Stimulated activated CD8-positive, alpha-beta memory T cell treated with anti-CD3 and anti-CD28 coated beads, Interleukin-15, amount 100 ng/mL, for 48 hours (primary cell): ENCODE measurements at places on chromosomes 2 and 18.

DNA sequence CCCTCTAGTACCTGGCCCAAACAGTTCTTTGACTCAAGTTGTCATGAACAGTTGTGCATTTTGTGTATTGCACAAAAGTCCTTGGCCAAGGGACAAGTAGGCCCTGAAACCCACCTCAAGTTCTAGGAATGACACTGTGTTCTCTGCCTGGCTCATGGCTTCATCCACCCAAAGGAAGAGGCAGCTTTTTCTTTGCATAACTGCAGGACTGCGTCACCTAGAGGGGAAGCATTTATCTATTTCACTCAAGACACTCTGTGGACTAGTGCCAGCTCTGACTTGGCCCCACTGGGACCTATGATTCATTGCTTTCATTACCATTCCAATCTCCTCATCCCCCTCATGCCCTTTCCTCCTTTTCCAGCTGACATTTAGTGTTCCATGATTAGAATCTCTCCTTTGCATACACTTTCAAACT is 119.3 kb upstream of the SIX2 start:
- DNase-seq: no peak

DNA sequence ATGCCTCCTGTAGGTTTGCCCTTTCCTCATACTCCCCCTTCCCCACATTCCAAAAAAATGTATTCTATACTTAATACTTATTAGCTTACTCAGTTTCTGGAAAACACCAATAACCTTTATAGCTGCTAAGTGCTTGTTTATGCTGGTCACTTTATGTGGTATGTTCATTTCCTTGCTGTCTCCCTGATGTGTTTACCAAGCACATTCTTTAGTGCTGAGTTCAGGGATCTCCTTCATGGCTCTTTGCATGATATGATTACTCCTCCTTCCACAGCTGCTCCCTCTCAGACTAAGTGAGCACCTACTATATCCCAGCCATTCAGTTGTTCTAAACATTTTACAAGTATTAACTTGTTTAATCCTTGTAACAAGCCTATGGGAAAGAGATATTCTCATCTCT is 698.3 kb upstream of the FANCL start:
- DNase-seq: no peak

GRCh38 chr2:40668425-40668824 is 216.5 kb upstream of the SLC8A1 start:
- DNase-seq: no peak

GRCh38 chr2:10912796-10913455 is 1.2 kb downstream of the KCNF1 start:
- DNase-seq: no peak

DNA sequence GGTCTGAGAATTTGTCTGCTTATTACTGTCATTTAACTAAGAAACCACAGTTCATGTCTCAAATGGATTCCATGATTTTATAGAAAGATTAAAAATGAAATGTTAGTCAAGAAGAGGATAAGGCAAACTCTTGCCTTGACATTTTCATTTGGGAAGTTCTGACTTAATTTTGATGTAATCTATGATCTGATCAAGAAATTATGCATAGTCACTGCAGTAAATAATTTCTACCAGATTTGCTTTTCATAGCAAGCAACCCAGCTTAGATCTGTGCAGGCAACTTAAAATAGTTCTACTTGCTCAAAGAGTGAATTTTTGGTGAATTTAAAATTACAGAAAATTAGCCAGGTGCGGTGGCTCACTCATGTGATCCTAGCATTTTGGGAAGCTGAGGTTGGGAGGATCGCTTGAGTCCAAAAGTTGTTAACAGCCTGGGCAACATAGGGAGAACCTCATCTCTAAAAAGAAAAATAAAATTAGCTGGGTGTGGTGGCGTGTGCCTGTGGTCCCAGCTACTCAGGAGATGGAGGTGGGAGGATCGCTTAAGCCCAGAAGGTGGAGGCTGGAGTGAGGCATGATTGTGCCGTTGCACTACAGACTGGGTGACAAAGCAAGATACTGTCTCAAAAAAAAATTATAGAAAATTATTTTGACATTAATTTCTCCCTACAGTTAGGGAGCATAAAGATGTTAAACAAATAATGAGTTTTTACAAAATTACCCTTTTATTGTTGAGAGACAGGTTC is 158.7 kb upstream of the MYO3B start:
- no peak for DNase-seq

DNA sequence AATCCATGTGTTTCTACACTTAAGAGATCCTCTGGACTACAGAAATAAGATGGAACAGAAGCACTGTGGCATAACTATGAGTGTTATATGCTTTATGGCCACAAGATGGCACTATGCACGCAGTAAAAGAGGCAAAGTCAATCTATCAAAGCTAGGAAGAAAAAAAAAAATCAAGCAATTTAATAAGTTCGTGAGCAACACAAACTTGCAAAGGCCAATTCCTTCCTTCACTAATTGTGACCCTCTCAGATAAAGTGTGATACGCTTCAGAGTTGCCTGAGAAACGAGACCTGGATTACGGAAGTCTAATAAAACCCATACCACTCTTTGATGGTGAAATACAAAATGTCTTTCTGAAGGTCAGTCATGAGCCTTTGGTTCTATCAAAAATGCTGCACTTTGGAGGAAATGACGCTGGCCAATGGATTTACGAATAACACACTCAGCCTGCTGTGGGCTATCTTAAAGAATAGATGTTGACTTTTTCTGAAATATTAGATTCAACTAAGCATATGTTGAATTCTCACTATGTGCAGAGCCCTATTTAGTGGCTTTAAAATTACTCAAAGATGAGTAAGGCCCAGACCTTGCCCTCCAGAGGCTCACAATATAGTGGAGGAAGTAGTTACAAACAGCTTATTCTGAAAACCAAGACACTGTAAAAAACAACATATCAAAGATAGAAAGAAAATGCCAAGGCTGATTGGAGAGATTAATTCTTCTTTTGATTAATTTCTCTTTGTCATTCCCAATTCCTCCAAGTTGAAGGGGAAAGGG is 35.5 kb upstream of the TTR start:
- no peak for DNase-seq

- DNase-seq: no peak
Observed at GRCh38 chr18:72086421-72086820, 457.7 kb downstream of the CBLN2 start.

GRCh38 chr2:101597347-101597944 is 100.1 kb upstream of the MAP4K4 start:
- no peak for DNase-seq

DNA sequence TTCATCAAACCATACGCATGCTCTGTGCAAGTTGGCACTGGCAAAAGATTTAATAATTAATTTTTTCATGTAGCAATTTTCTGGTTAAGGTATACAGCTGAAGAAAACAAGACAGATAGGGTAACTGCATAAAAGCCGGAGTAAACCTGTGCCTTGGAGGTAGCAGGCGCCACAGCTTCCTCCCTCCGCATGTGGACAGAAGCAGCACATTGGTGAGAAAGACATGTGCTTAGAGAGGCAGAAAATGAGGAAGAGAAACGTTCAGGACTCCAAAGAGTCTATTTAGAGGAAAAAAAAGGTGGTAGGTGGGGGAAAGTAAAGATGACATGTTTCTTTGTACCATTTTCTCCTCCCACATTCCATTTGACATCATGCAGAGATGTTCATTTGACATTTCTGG is 9.3 kb downstream of the ST6GAL2 start:
- no peak for DNase-seq

DNA sequence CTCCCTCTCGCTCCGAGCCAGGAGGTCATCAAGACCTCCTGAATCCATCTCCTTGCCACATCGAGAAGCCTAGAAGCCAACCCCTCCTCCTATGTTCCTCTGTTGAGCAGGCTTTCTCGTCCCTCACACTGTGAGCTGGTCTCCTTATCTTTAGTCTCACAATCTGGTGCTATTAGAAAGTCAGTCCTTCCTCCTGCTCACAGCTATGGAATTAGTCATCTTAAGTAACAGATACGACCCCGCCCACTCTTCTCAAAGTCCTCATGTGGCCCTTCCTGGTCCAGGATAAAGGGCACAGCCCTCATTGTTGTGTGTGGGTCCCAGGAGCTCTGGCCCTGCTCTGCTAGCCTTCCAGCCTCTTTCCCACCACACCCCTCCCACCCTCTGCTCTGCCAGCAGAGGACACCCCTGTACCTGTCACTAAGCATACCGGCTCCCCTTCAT is 41.4 kb upstream of the TRIB2 start:
- DNase-seq: no peak

DNA sequence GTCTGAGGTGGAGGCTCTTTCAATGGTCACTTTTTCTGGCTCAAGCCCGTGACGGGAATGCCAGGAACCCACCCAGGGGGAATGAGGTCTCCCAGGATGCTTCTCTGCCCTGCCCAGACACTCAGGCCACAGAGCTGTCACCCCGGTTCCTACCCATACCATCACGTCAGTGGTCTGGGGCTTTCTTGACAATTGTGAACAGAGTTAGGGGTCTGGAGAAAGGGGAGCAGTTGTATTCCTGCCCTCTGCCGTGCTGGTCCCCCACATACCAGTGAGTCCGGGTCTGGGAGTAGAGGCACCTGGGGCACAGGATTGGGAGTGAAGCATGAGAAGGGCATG is 97.2 kb downstream of the B3GNT2 start:
- DNase-seq: no peak

GRCh38 chr18:76490670-76491472 is 4.2 kb downstream of the ZNF516 start:
- DNase-seq: no peak

GRCh38 chr2:101820519-101820918 is 123.0 kb downstream of the MAP4K4 start:
- no peak for DNase-seq

- no peak for DNase-seq
Observed at GRCh38 chr2:46679761-46680160, 200.4 kb downstream of the TMEM247 start.

DNA sequence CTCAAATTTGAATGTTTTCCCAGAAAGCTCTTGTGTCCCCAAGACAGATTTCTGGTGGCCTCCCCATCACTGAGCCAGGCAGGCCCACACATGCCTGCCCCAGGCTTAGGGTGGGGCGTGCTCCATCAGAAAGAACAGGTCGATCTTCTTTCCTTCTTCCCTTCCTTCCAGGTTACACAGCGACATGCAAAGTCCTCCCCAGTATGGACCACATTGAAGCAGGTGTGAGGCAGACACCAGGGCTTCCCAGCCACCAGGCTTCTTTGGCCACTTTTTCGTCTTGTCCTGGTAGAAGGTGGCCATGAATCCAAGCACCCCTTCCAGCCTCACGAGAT is 41.4 kb upstream of the LAPTM4A start:
- DNase-seq: no peak

DNA sequence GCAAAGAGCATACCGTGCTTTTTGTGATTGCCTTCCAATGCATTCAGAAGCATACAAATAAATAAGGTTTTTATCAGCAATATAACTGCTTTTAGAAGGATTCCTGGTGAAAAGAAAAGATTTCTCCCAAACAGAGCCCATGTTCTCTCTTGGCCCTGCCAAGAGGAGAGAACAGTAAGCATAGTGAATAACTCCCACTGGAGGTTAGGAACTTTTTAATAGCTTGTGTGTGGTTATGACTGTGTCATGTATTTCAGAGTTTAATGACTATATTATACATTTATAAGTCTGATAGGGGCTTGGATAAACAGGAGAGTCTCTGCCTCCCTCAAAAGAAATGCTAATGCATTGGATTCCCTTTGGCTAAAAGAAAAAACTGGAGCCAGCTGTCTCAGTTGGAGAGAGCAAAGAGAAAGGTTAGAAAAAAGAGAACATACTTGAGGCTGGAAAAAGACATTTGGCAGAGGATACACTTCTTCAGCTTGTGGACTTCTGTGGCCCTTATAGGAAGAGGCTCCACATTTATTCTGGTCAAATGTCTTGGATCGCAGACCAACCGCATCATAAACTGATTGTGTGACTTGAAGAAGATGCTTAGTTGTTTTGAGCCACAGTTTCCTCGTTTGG is 63.0 kb upstream of the SPRED2 start:
- DNase-seq: no peak

DNA sequence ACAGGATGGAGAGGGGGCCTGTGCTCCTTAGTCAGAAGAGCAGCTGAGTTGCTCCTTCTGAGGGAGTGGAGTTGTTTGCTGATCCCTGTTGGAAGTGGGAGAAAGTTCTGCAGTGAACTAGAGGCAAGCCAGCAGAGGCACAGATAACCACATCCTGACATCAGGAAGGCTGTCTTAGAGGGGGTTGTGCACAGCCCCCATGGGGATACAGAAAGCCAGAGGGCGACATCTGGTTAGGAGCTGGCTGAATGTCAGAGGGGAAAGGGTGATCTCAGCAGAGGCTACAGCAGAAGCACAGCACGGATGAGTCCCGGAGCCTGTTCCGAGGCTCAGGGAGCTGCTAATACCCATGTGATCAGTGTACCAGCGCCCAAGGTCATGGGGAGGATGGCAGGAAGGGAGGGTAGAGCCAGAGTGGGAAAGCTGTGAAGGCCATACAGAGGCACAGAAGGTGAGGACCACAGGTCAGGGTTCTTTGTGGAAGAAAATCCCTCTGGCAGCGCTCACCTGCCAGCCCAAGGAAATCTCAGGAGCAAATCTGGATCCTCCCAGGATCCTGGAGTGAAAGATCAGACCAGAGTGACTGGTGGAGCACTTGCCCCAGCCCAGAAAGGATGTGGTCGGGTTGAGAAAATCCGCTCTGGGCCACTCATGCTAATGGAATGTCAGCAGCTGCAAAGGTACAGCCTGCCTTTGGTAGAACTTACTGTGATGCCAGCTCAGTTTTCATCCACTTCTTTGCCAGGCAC is 111.8 kb downstream of the STPG4 start:
- no peak for DNase-seq

- no peak for DNase-seq
Observed at GRCh38 chr2:53969285-53969967, 1.4 kb downstream of the PSME4 start.

GRCh38 chr2:219169930-219170654 is at the start of gene SLC23A3:
Gene SLC23A3 (minus strand): TSS chr2:219170029. CDS start chr2:219169984, 45 bp downstream.
- DNase-seq: no peak

DNA sequence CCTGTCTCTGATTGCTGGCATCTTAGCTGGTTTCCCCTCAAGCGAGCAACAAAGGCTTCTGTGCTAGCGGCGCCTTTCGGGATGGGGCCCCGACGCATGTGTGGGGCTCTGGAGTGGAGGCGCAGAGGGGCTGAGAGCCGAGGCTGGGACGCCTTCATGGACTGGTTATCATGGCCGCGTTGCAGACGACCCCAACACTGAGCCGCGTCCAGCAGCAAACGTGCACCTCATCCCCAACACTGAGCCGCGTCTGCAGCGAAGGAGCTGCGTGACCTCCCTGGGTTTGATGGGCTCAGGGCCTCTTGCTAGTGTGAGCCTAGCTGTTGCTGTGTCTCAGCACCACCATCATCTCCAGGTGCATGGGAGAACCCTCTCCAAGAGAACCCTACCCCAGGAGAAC is 123.7 kb upstream of the CTDP1 start:
- no peak for DNase-seq
